NCI-H524 (cell line): ENCODE measurements at places on chromosomes 6 and 20.

DNA sequence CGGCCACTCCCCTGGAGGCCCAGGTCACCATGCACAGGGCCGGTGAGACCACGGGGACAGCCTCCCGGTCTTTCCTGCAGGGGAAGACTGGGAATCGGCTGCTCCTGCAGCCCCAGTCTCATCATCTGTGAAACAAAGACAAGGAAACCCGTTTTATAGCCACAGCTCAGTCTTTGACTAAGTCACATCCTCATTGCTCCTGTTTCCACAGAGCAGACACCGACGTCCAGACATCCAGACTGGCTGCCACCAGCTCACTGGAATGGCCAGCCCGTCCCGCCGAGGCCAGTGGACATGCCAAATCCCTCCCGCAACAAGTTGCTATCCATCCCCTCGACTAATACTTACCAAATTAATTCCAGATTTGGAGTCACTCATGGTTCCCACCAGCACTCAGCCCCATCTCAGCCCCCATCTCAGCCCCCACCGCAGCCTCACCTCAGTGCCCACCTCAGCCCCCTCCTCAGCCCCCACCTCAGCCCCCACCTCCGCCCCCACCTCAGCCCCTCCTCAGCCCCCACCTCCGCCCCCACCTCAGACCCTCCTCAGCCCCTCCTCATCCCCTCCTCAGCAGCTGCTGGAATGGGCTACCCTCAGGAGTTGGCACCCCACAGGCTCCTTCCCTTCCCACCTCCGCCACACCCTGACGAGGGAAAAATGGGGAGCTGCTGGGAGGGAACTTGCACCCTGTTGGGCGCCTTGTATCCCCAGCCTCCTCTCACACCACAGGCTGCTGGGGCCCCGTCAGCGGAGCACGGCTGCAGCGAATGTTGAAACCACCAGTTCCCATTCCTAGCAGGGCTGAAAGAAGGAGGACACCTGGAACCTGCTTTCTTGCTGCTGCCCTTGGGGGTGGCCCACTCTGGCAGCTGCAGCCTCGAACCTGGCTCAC lies 48.7 kb downstream of the YTHDF1 start:
- DNase-seq: no peak

DNA sequence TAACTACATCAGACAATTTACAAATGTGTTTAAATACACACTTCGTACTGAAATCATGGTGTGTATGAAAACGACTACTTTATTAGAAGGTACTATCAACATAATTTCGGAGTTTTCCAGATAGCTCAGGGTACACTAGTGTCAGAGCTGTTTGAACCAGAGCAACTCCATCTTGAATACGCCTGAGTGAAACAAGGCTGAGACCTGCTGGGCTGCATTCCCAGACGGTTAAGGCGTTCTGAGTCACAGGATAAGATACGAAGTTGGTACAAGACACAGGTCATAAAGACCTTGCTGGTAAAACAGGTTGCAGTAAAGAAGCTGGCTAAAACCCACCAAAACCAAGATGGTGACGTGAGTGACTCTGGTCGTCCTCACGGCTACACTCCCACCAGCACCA lies 167.6 kb downstream of the THBS2 start:
- no peak for DNase-seq

- no peak for DNase-seq
Observed at GRCh38 chr6:87827346-87827745, 125.3 kb upstream of the AKIRIN2 start.

DNA sequence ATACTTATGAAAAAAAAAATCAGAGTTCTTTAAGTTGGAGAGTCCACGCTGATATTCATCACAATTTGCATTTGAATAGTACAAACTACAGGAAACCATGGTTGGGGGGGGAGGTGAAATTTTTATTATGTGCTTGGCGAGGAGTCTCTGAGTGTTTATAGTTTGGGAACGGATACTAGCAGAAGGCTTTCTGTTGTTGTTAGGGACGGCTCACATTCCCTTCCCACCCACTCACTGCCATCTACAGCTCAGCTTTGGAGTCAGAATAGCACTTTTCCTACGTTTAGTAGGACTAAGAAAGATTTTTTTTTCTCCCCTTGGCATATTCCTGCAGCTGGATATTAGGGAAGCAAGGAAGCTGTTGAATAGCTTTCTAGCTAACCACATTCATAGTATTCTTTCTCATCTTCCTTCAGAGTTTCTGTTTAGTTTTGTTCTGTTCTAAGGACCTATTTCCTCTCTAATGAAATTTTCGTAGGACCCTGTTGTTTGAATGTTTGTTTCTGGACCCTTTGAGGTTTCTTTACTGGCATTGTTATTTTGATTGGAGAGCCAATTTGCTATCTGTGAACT lies 235.1 kb upstream of the ZNF217 start:
- no peak for DNase-seq

DNA sequence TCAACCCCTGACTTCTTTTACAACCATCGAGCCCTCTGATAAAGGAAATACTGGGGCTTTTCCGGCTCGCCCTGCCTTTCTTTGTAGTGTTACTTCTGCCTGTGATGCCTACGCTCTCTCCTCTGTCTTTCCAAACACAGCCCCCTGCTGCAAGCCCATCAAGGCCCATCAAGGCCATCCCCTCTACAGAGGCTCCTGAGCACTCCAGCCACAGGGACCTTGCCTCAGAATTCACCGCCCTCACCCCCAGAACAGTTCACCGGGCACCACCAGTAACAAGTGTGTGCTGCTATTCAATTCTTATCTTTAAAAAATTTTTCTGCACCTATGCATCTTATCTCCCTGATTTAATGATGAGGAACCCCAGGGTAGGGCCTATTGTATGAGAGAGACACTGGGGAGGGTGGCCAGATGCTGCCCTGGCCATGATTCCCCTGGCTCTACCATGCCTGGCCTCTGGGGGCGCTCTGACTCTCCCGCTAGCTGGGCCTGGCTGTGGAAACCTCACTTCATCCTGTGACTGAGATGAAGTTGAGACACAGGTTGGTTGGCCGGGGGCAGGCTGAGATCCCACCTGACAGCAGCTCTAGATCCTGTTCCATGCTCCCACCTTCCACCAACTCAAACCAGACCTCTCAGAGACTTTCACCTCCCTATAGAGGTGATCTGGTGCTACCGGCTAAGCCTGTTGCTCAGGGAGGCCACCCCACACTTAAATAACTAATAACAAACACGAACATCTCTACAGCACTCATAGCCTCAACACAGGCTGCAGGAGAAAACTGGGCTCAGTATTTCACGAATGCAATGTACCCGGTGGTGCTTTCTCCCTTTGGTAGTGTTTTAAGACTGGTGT lies 19.2 kb upstream of the GLP1R start:
- peak; percentile 26 for DNase-seq

GRCh38 chr6:73655341-73655917 lies 1.6 kb upstream of the SLC17A5 start:
- no peak for DNase-seq

DNA sequence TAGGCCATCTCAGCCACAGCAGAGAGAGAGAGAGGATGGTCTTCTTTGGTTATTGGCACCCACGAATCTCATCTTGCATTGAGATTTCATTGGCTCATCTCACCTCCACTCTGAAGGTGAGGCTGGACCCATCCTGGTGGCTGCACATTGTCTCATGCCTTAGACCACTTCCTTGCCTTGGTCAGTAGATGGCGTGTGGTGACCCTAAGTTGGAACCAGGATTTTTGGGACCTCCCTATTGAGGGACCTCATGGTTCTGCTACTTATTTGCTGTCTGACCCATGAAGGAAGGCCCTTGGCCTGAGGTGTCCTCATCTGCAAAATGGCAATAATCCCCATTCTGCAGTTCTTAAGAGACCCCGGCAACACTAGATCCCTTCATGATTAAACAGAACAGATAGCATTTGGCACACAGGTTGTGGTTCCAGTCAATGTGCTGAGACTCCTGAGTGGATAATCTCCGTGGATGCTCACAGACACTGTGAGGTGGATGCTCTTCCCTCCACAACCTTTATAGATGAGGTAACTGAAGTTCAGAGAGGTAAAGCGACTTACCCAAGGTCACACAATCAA lies 21.5 kb upstream of the AAR2 start:
- peak; percentile 41 for DNase-seq

DNA sequence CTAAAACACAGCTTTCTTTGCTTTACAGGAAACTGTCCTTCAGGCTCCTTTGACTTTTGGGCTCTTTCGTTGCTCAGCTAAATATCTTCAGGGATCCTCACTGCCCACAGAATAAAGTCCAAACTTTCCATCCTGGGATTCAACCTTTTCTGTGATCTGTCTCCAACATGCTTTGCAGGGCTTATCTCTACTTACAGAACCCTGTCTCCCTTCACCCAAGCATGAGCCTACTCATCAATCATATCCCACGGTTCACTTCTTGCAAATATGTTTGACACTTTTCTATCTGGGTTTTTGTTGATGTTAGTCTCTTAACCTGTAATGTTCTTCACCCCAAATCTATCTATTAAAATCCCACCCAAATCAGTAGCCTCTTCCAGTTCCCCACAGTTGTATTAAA lies 327.3 kb upstream of the RNF24 start:
- no peak for DNase-seq

GRCh38 chr6:163296835-163297519 lies 117.5 kb upstream of the QKI start:
- DNase-seq: no peak
